ENCODE measurements at places on chromosomes 7 and 10.

- DNase-seq: no peak
Observed at GRCh38 chr10:7444551-7445121, 33.8 kb upstream of the SFMBT2 start.

GRCh38 chr7:29413626-29414136, 150.0 kb upstream of the PRR15 start:
- no peak for DNase-seq

DNA sequence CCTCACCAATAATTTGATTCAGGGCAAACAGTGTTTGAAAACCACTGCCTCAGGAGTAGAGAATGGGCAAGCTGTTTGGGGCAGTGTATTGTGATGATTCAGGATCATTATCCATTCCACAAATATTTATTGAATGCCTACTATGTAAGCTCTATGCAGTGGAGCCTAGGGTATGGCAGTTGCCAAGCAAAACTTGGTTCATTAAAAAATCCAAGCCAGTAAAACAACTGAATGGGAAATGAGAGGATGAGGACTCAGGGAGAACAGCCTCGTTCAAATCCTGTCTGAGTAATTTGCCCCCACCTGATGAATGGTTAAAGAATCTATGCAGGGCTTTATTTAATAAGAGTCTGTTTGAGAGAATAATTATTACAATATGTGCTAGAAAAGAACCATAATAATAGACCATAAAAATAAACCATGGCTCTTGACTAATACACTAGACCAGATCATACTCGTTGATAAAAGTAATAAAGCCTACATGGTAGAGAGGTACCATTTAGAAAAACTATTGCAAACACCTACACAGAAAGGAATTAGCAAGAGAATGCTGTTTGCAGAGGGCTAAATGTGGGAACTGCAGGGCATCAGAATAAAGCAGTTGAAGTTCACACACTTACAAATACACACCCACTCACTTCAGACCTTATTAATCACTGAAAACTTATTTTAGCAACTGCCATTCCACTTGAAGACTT, 71.7 kb downstream of the CREB5 start:
- no peak for DNase-seq

- no peak for DNase-seq
Observed at GRCh38 chr7:155950898-155951553, 138.8 kb upstream of the SHH start.

- no peak for DNase-seq
Observed at GRCh38 chr10:118301211-118301610, 40.9 kb downstream of the FAM204A start.

DNA sequence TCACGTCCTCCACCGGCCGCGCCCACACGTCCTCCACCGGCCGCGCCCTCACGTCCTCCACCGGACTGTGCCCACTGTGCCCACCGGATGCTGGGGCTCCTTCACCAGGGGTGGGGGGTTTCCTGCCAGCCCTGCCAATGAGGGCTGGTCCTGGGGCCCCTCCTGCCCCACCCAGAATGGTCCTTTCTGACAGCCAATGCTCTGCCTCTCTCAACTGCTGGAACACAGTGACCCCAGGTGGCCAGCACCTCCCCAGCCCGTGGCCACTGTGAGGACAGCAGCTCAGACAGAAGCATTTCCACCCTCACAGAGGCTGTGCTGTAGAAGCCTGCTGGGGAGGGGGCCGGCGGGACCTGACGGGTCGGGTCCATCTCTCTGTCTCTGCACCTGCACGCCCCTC, 90.1 kb upstream of the DNAAF5 start:
- DNase-seq: peak; percentile 30

DNA sequence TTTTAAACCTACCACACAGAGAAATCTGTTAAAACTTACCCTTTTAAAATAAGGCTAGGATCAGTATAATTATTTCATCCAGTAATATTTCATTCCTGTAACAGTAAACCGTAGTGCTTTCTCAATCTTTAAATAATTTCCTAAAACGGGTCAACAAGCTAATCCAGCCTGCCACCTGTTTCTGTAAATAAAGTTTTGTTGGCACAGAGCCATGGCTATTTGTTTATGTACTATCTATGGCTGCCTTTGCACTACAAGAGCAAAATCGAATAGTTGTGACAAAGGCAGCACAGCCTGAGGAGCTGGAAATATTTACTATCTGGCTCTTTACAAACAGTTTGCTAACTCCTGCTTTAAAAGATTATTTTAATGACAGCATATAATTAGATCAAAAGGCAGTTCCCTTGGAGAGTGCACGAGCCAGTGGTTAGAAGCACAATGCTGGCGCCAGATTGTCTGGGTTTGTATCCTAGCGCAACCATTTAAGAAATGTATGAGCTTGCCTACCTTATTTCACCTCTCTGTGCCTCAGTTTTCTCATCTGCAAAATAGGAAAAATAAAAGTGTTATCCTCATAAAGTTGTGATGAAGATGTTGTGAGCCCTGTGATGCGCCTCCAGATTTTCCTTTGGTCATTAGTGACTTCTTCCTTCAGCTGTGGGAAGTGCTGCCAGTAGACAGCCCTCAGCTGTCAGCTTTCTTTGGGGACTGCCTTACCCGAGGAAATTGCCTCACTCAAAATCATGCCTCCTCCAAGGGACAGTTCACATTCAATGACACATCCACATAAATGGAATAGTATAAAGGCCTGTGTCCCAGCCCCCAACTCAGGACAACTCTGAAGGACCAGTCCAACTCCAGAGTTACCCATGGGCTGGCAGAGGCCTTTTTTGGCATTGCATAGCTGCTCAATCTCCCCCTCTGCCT, 11.8 kb upstream of the MIOS start:
- DNase-seq: no peak

DNA sequence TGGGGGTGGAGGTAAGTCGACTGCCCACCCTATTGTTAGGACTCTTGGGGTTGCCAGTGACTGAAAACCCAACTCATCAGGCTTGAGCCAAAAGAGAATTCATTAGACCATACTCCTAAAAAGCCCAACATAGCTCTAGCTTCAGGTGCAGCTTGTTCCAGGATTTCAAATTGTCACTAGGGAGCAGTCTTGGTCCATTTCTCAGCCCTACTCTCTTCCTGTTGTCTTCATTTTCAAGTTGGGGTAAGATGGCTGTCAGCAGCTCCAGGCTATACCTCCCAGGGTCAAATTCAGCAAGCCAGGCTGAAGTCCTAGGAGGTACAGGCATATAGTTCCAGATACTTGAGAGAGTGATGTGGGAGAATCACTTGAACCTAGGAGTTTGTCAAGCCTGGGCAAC, 14.9 kb upstream of the COL13A1 start:
- no peak for DNase-seq

GRCh38 chr7:96179341-96179740, 142.6 kb downstream of the SLC25A13 start:
- DNase-seq: no peak

GRCh38 chr10:22460531-22461403, 115.5 kb downstream of the SPAG6 start:
- no peak for DNase-seq

DNA sequence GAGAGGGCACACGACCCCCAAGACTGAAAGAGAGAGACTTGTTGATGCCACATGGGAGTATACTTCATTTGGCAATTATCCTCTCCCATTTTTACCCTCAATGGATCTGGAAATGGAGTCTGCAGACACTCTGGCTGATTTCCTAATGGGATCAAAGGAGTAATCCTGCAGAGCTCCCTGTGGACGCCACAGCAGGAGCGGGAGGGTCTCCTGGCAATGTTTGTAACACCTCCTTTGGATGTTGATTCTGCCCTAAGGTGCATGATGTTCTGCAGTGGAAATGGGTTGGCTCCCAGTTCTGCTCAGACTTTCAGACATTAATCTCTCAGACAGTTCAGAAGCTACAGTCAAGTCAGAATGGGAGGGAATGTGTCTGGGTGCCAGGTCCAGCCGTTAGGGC, 166.0 kb upstream of the WDR11 start:
- no peak for DNase-seq

- DNase-seq: no peak
Observed at GRCh38 chr10:86344714-86345161, 21.9 kb downstream of the GRID1 start.
